ENCODE measurements at places on chromosomes 4 and X.

- no peak for DNase-seq
Measured at GRCh38 chrX:35826503-35826902, 28.4 kb downstream of the MAGEB16 start.

DNA sequence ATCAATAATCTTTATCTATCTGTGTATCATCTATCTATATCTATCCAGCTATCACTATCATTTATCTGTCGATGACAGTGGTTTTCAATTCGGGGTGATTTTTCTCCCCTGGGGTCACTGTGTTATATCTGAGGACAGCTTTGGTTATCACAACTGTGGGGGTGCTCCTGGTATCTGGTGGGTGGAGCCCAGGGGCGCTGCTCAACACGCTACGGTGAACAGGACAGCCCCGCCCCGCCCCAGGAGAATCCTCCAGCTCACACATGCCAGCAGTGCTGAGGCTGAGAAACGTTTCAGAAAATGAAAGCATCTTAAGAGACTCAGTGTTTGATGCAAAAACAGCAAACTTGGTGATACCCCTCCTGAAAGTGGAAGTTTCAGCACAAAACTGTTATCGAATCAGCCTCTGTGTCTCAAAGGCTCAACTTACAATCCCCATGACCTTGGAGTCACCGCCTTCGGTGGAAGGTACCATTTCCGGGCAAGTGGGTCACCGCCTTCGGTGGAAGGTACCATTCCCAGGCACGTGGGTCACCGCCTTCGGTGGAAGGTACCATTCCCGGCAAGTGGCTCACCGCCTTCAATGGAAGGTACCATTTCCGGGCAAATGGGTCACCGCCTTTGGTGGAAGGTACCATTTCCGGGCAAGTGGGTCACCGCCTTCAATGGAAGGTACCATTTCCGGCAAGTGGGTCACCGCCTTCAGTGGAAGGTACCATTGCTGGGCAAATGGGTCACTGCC, 315.3 kb downstream of the DHRSX start:
- no peak for DNase-seq

DNA sequence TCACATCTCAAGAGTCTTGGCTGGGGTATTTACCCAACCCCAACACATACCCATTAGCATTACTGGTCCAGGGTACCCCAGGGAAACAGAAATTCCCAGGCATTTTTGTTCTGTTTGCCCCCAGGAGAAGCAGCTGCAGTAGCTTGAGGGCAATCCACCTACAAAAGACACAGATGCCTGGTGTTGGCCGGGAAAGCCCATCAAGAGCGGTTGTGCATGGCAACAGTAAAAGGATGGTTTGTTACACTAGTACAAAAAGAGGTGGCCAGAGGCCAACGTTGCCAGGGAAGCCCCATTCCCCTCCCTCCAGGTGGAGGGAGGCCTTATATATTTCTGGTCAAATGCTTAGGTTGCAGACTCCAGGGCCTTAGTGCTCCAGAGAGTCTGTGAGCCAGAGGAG, 637.8 kb downstream of the BCOR start:
- no peak for DNase-seq

DNA sequence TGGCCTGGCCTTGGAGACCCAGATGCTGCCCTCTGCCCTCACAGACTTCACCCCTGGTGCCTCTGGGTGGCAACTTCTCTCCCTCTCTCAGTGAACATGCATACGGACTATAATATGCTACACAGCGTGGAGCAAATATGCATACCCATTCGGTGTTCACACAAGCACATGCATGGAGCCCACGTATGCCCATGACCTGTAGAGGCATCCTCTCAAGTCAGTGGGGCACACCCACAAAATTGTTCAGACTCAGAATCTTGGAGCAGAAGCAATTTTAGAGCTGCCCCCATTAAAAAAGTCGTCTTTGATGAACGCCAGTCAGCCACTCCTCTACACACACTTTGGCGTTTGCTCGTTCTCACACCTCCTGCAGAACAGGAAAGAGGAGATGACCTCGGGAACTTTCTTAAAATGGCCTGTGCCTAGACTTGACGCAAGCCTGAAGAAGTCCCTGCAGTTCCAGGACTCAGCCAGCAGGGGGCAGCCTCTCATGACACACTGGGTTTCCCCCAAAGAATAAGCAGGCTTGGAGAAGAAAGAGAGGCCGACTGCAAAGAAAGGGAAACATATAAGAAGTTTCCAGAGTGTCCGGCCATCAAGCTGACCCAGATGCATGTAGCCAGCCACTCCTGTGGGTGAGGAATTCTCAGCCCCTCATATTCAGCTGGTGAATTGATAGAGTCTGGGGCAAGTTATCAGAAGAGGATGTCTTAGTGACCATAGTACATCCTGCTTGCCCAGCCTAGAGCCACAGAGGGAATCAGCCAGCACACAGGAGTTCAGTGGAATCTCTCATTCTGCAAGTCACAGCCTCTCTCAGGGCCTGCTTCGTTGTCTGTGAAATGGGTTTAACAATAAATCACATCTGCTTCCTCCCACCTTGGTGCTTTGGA, 17.3 kb downstream of the APLN start:
- DNase-seq = peak; percentile 77

DNA sequence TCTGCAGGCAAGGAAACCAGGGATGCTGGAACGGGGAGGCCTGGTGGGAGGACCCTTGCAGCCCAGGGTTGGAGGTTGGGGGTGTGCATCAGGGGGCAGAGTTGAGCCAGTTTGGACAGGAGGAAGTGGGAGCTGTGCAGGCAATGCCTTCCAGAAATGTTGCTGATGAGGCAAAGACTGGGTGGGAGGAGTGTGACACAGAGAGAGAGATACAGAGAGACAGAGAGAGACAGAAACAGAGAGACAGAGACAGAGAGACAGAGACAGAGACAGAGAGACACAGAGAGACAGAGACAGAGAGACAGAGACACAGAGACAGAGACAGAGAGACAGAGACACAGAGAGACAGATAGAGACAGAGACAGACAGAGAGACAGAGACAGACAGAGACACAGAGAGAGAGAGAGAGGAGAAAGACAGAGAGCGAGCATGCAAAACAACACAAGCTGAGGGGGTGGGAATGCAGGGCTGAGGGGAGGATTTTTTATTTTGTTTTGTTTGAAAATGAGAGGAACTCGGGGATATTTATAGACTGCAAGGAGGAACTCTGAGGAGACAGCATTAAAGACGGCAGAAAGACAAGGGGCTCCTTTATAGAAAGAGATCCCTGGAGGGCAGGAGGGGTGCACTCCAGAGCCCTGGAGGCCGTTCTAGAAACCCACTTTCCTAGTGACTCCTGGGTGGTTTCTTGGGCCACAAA, 1.9 kb upstream of the HAUS3 start:
- peak; percentile 73 for DNase-seq

DNA sequence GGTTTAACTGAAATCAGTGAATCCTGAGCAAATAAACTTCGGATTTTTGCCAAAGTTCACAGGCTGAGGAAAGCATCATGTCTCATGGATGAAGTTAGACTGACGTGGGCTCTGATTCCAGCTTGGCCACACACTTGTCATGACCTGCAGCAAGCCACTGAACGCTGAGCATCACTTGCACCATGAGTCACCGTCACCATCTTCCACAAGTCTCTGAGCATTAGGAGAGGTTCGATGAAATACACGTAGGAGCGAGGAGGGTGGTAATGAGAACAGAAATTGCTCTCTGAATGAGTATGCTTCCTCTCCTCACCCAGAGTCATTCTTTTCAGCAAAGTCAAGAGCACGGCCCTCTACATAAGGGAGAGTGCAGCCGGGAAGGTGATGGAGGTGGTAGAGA, 3.8 kb upstream of the TRIML2 start:
- no peak for DNase-seq

- peak; percentile 37 for DNase-seq
Measured at GRCh38 chrX:14357314-14357713, 172.0 kb upstream of the GLRA2 start.

DNA sequence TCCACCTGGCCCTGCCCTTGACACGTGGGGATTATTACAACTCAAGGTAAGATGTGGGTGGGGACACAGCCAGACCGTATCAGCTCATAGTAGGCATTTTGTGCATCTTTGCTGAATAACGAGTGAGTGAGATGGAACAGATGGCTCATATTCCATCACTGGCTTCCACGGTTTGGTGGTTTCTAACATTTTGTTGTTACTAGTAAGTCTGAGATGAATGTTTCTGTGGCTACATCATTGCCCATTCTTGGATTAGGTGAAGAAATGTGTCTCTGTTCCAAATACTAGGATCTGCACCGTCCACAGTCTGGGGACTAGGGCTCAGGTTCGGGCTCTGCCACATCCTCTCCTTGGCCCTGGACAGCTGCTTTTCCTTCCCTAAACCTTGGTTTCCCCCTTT, 3.6 kb downstream of the ABLIM2 start:
- DNase-seq = peak; percentile 30

- no peak for DNase-seq
Measured at GRCh38 chrX:104151037-104151436, 5.8 kb downstream of the SLC25A53 start.

DNA sequence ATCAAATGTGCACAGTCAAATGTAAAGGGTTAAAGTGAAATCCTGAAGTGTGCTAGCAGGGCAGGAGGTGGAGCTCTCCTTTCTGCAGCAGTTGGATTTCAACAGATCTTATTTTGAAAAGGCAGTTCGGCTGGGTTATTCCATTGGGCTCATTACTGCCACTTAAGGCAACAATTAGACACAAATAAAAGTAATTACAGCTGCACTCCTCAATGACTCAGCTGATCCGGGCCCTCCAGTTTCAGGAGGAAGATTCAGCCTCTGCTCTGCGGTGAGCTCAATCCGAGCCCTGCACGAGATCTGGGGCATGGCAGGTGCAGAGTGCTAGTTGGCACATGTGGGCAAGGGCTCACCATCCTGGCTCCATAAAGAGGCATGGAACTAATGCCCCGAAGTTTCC, 85.4 kb downstream of the PHKA2 start:
- no peak for DNase-seq

GRCh38 chrX:3621414-3621813, 92.0 kb downstream of the PRKX start:
- DNase-seq = no peak

GRCh38 chrX:101918751-101919150, 13.1 kb downstream of the ZMAT1 start:
- no peak for DNase-seq

- no peak for DNase-seq
Measured at GRCh38 chrX:110321081-110321480, 3.2 kb upstream of the AMMECR1 start.

- DNase-seq = peak; percentile 88
Measured at GRCh38 chr4:154073107-154073822, 284.4 kb upstream of the SFRP2 start.

- no peak for DNase-seq
Measured at GRCh38 chrX:42955349-42955748, 177.4 kb upstream of the PPP1R2C start.

GRCh38 chr4:86256086-86256485, 103.8 kb downstream of the MAPK10 start:
- no peak for DNase-seq

DNA sequence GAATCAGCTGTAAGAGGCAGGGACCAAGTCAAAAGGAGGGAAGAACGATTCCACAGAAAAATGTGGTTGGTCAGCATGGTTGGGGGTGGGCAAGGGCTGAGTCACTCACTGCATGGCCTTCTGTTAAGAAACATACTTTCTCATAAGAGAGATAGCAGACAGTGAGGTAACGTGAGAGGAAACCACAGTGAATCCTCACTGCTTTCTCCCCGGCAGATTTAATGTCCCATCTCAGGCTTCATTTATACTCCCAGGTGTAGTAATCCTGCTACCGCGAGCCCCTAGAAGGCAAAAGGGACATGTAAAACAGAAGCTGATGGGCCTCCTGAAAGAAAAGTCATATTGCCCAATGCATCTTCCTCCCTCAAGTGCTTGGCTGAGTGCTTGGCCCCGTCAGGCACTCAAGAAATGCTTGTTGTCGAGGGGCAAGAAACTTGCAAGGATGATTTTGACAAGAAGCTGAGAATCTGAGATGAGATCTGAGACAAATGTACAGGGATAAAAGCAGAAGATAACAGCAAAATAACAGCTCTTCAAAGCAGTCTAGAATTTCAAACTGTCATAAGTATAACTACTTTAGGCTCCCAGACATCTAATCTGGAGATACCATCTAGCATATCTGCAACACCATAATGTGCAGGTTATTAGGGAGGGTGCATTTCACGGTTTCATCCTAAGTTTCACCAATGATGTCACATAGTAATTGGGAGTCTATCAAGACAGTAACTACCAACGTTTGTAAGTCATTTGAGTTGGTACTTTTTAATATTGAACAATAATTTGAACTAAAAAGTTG, 40.2 kb downstream of the SH3KBP1 start:
- peak; percentile 84 for DNase-seq

GRCh38 chr4:170652571-170652970, 562.8 kb upstream of the AADAT start:
- no peak for DNase-seq

- DNase-seq = peak; percentile 45
Measured at GRCh38 chrX:103155201-103155600, 59.7 kb upstream of the BEX4 start.

DNA sequence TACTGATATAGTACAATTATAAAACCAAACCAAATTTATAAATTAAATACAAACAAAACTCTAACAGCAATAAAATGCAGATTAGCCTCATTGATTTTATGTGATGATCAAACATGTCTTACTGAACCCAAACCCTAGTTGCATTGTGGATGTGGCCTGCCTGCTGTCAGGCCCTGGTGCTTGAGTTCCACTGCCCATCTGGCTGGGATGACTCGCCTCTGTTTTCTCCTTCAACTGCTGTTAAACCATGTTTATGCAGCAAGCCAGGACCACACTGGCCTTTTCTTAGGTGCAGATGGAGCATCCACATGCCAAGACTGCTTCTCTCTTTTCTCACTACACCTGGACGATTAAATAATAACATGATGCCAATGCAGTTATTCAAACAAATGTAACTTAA, 22.6 kb downstream of the NAP1L5 start:
- DNase-seq = no peak

GRCh38 chr4:17098996-17099395, 200.6 kb upstream of the LDB2 start:
- DNase-seq = no peak

- no peak for DNase-seq
Measured at GRCh38 chr4:139492429-139492828, 38.5 kb downstream of the RAB33B start.

GRCh38 chrX:14027511-14028019, 2.1 kb downstream of the GEMIN8 start:
- peak; percentile 87 for DNase-seq

GRCh38 chrX:41468647-41469323, 21.6 kb downstream of the NYX start:
- DNase-seq = peak; percentile 68

DNA sequence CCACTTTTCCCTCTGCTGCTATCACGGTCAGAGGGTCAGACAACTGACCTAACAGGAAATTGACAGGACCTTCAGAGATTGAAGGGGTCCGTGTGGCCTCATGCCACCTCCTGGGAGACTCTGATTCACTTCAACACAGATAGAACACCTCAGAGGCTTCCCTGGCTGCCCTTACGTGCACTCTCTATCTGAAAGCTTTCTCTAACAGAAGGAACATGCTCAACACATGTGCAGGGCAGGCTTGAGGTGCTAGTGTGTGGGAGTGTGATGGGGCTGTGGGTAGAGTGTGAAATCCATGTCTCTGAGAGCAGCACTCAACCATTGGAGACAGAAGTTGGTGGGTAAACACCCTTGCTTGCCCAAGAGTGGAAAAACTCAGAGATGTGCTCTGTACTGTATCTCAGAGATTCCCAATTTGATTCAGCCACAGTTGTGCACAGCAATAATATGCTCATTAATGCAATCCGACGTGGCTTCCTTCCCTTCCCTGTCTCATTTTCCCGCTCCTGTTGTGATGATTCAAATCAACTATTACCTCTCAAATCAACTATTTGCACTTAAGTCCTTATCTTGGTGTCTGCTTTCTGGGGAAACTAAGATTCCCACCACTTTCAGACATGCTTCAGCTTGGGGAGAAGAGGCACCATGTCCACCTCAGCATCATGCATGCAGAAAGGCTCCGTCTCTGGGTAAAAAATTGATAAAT, 62.0 kb upstream of the MAGEB2 start:
- no peak for DNase-seq
